Kidney glomerular epithelial cell (primary cell): ENCODE measurements at places on chromosomes 12 and 14.

- DNase-seq: no peak
Measured at GRCh38 chr12:106633451-106633823, 50.6 kb downstream of the RFX4 start.

GRCh38 chr14:70655110-70655826, 13.6 kb downstream of the TTC9 start:
- no peak for DNase-seq

DNA sequence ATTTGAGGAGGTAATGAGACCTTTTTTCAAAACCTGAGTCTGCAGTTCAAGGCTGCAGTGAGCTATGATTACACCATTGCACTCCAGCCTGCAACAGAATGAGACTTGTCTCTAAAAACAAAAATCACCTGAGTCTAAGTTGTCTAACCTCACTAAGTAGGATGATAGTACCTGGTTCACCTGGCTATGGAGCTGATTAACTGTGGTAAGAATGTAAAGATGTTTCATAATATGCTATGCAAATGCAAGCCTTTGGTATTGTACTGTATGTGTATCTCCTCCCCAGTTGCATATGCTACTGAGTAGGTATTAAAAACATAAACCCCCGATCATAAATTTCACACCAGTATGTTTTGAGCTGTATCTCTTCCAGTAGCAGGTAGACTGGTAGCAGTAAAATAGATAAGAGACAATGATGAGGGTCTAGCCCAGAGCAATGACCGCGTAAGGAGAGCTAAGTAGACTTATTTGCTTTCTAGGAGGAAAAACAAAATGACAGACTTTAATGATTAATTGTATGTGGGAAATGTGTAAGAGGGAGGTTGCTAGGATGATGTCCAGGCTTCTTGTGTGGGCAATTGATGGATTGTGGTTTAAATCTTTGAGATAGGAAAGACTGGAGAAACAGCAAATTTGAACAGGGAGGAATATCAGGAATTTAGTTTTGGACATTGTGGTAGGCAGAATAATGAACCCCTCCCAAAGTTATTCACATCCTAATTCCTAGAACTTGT, 41.6 kb upstream of the EGLN3 start:
- no peak for DNase-seq

- no peak for DNase-seq
Measured at GRCh38 chr12:51908876-51909592, 1.7 kb downstream of the ACVRL1 start.

DNA sequence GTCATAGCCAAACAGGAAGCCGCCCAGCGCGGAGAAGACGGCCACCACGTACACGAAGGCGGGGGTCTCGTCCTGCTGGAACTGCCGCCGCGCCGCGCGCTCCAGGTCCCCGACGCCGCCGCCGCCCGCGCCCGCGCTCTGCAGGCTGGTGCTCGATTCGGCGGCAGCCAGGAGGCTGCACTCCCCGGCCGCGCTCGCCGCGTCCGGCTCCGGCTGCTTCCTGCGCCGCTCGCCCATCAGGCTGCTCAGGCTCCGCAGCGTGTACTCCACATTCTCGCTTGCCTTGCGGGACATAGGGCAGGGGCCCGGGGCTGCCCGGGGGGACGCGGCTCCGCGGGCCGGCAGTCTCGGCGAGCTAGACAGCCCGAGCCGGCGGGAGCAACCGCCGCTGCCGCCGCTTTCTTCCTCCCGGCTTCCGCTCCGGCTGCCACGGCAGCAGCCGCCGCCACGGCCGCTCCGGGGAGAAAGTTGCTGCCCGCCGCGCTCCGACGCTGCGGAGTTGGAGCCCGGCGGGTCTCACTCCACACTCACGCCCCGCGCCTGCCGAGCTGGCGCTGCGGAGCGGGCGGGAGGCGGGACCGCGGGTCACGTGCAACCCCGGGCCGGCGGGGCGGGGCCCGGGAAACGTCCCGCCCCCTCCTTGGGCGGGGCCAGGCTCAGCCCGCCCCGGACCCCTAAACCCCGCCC, at the start of gene SLC2A13:
SLC2A13 (minus strand) TSS at position 567 of the 687 bp plus-strand sequence; CDS start at position 294, 273 bp downstream.
- peak; percentile 22 for DNase-seq

- DNase-seq: no peak
Measured at GRCh38 chr12:128680555-128680954, 143.2 kb downstream of the SLC15A4 start.

DNA sequence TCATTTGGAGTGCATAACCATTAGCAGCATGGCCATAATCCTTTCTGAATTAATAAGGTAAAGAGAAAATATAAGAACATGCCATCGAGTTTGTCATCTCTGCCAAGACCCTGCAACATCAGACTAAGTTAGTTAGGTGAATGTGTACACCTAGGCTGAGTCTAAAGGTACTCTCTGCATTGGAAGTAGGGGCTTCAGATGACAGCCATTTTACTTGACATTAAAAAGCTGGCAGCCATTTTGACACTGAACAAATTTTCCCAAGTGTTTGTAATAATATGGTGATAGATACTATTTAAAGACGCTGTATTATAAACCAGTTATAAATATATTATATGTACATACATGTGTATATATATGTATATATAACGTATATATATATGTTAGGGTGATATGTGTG, 79.0 kb downstream of the SUDS3 start:
- no peak for DNase-seq

GRCh38 chr12:19614601-19615383, 175.5 kb downstream of the AEBP2 start:
- no peak for DNase-seq

DNA sequence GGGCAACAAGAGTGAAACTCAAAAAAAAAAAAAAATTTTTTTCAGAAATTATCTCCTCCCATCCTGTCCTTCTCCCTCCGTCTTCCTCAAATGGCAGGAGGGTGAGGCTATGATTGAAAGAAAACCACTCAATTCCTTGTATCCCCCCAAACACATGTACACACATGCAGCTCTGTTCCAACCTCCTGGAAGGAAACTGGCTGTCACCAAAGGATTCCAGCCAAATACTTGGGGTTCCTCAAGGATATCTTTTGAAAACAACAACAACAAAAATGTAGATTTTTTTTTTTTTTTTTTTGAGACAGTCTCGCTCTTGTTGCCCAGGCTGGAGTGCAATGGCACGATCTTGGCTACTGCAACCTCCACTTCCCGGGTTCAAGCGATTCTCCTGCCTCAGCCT, 46.8 kb upstream of the VASH1 start:
- no peak for DNase-seq

- DNase-seq: no peak
Measured at GRCh38 chr12:104457746-104458693, 1.3 kb downstream of the CHST11 start.

DNA sequence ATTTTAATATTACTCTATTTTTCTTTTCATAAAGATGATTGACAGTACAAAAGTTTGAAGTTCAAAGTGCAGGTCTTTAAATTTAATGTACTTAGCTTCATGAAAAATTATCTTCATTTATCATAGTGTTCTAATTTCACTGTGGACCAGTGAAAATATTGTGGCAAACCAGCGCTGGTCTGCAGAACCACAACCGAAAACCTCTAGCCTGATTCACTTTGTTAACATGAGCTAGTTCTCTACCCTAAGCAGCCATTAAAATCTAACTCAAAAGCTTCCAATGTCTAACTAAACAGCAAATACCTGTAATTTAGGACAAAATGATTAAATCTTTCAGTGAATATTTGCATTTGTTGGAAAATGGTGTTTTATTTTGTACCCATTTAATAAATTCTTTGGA, 161.1 kb upstream of the TMTC2 start:
- DNase-seq: no peak

DNA sequence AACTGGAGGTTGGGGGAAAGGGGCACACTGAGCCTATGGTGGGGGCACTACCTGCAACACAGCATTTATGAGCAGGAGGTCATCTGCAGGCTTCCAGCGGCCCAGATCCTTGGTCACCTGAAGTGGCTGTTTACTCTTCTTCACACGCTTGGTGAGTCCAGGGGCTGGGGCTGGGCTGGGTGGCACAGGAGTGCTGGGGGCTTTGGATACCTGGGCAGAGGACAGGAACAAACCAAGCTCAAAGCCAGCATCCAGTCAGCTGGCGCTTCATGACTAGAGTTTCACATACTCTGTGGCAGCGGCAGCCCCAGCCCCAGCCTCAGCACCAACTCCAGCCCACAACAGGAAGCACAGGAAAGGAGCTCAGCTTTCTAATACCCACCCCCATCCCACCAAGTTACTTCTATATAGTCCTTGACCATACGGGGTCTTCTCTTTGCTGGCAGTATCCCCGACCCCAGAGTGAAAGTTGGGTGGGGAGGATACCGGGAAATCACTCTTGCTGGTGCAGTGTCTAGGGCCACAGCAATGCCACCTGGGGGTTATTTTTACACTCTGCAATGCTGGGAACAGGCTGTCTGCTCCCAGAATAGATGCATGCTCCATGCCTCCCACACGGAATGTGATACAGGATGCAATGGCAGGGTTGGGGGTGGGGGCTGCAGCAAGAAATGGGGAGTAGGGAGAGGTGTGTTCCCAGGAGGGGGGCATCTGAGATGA, 3.1 kb downstream of the MCRS1 start:
- DNase-seq: no peak

DNA sequence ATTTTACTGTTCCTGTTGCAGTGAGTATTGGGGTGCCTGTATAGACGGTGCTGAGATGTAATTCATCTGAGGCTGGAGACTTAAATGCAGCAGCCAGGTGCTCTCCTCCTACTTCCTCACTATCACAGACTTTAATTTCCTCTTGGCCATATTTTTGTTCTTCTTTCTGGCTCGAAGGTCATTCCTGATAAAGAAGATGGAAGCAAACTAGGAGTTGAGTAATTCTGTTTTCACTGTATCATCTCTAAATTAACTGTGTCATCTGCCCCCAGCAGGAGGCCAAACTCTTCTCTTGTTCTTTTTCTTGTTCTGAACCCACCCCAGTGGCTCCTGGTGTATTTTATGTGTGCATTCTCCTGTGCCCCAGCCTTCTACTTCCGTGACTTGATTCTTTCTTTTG, 141.7 kb upstream of the ARHGAP5 start:
- DNase-seq: no peak
